ENCODE measurements at places on chromosomes 12 and 14.

- DNase-seq: no peak
These were observed 56.1 kb upstream of the DDX11 start for GRCh38 chr12:31017535-31017934.

DNA sequence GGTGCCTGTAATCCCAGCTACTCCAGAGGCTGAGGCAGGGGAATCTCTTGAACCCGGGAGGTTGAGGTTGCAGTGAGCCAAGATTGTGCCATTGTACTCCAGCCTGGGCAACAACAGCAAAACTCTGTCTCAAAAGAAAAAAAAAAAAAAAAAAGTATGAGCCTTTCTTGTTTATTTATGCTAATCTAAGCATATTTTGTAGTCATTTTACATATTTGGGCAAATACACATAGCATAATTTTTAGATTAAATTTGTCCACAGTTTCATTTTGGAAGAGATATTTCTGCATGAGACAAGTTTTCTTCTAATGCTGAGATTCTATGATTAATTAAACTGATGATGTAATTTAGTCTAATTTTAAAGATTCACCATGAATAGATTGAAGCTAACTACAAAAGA lies 494.4 kb downstream of the TMTC2 start:
- no peak for DNase-seq

DNA sequence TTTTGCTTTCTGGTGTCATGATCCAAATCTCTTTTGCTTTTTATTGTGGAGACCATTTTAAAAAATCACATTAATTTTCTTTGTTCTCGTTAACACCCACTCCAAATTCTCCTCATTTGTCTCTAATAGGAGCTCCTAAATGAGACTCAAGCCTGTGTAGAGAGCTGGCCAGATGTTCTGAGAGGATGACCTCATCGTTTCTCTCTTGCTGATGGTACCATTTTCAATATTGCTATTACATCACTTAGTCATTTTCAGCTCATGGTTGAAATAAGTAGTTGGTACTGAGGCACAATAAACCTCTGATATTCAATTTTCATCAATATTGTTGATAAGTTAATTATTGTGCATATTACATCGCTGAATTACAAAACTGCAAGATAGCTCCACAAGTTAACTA lies 31.5 kb downstream of the SPTB start:
- no peak for DNase-seq

DNA sequence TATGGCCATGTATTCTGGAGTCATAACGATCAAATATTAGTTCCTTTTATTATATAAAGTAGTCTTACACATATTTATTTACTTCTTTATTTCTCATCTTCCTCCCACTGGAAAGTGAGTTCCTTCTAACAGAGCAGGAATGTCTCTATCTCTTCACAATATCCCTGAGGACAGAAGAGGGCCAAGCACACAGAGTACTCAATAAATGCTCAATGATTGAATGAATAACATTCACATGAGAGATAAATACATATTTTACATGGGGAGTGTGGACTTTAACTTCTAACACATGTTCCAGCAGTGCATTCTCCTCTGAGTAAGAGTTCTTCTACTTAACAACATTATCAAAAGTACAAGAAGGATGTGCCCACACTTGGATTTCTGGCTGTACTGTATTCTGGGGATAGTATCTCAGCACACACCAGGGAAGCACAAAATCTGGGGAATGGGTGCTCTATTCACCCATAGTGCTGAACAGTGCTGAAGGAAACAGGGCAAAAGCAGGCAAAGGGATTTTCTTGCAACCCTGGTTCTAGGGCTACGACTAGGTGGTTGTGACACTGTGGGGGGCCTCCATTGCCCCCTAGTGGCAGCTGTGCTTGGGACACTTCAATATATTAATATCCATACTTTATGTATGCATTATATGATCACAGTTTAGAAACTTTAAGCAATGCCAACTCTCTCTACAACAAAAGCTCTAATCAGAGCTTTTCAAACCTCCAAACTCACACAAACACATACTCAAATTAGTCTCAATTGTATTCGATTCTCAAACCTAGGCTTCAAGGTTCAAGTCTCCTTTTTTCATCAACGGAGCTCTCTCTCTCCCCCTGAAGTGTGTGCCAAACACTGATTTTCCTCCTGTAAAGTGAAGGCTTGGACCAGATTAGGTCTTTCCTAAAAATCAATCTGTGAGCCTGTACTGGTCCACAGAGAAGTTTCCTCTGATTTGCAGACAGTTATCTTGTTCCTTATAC lies 115.5 kb downstream of the SLC2A13 start:
- no peak for DNase-seq

DNA sequence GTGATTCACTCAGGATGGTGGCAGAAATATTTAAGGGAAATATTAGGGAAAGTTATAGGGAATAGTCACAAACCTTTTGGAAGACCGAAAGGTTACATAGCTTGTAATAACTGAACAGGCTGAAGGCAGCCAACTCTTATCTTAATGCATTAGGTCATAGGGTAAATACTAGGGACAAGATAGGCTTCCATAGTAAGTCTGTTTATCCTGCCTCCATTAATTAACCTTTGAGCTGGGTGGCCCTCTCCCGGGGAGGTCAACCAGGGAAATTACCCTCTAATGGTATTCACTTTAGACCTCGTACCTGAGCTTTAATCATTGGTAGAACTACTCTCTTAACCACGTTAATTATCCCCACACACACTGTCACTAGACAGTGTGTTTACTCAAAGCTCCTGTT lies 981.8 kb downstream of the SLC16A7 start:
- no peak for DNase-seq

- no peak for DNase-seq
These were observed 1.1 kb upstream of the FAR2 start for GRCh38 chr12:29147731-29148595.

DNA sequence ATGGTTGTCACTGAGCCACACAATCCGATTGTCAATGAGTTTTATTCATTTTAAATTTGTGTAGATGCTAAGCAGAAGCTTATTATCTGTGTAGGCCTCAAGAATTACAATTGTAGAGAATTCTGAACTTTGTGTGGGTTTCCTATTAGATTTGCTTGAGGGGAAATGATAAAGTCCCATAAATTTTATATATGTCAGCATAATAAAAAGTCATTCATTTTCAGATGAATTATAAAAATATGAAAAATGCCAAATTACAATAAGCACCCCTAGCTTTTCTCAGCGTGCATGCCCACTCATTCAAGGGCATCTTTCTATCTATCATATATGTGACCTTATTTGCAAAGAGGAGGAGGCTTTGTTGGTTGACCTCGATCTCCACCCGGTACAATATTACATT lies 1041.1 kb upstream of the FOXG1 start:
- DNase-seq: no peak

DNA sequence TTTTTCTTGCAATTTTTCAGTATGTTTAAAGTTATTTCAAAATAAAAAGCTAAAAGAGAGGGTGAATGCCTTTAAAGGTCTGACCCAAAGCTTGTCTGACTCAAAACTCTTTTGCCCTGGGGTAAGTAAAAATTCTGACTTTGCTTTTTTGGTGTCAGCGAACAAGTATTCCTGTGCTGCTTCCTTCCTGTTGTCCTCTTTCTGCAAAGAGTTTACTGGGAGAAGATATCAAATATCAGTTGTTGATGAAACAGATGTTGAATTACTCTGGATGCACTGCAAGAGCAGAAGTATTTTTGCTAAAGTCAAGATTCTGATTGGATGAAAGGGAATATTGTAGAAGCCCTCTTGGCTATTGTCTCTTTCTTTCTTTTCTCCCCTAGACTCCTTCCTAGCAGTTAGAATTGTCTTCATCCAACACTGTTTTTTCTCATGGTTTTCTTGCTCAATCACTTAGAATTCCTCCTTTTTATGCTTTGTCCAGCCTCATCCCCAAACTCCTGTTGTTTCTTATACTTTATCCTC lies 62.0 kb downstream of the DACT1 start:
- DNase-seq: no peak

DNA sequence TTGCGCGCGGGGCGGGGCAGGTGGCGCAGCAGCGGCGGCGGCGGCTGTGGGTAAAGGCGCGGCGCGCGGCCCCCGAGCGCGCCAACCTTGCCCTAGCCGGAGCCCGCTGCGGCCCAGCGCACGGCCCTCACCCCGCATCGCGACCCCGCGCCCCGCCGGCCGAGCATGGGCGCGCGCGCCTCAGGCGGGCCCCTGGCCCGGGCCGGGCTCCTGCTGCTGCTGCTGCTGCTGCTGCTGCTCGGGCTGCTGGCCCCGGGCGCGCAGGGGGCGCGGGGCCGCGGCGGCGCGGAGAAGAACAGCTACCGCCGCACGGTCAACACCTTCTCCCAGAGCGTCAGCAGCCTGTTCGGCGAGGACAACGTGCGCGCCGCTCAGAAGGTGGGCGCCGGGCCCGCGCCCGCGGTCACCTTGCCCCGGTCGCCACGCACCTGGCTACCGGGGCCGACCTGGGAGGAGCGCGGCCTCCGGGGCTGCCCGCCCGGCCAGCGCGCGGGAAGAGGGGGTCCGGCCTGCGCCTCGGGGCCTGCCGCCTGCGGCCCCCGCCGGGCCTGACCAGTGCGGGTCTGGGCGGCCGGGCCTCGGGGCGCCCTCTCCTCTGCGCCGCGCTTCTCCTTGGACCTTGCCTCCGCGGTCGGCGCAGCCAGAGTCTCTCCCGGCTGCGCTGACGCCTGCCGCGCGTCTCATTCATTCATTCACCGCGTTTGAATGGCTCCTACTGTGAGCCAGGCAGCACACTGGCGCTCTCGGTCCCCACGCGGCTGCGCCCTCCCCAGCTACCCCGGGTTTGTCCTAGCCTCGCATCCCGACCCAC lies at the start of gene BRI3BP:
TSS of gene BRI3BP (plus strand) at position 20 of the 811 bp plus-strand sequence. CDS start at position 166, 146 bp downstream.
- DNase-seq: no peak

- DNase-seq: no peak
These were observed 49.0 kb upstream of the A2ML1 start for GRCh38 chr12:8773461-8773860.

DNA sequence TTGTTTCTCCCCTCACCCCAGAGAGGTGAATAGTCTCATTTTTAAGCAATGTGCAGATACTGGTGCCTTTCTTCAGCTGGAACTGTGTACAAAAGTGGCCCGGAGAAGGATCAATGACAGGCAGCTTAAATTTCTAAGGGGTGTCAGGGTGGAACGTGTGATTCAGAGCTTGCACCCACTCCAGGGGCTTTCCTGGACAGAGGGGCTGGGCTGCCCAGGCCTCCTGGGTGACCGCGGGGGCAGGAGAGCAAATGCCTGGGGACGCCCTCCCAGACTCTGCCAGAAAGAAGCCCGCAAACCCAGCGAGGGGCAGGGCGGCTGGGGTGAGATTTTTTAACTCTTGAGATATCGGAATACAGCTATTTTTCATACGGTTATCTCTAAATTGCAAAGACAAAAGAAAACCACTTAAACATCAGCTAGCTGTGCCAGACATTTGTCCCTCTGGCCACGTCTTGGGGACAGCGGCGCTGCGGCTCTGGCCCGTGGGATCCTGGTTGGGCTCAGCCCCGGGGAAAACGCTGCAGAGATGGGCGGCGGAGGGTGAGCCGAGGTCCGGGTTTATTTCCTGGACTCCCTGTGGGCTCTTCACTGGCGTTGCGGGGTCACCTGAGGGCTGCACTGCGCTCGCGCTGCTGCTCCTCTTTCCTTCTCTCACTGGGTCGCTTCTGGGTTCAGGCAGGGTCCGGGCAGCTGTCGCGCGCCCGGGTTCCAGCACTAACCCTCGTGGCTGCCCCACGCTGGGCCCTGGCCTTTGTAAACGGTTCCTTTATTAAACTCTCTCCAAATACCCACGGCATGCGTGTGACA lies 35.8 kb downstream of the NFKBIA start:
- no peak for DNase-seq

DNA sequence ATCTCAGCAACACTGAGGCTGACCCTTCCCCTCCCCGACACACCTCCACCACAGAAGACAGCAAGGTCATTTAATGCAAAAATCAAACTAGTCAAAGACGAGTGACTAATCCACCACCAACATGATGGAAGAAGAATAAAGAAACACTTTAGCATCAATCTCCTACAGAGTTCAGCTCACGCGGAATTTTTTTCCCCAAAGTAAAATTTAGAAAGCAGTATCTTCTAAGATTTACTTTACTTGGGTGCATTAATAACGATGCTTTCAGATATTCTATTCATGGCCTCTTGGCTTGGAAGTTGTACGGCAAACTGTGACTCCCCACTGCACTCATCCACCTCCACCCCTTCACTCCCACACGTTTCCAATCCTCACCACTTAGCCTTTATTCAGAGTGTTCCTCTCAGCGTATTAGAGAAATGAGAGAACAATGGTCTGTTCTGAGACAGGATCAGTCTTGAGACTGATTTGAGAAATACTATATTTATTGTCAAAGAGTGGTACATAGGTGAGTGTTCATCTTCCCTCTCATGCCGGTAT lies 1.9 kb downstream of the EGLN3 start:
- no peak for DNase-seq

- DNase-seq: no peak
These were observed 184.0 kb upstream of the RGS6 start for GRCh38 chr14:71748196-71748595.
